Inflammatory macrophage treated with lipopolysaccharide for 4 hours (primary cell): ENCODE measurements at places on chromosomes 5 and 9.

- no peak for DNase-seq
These were observed 932.0 kb downstream of the TLE4 start for GRCh38 chr9:80503671-80504281.

DNA sequence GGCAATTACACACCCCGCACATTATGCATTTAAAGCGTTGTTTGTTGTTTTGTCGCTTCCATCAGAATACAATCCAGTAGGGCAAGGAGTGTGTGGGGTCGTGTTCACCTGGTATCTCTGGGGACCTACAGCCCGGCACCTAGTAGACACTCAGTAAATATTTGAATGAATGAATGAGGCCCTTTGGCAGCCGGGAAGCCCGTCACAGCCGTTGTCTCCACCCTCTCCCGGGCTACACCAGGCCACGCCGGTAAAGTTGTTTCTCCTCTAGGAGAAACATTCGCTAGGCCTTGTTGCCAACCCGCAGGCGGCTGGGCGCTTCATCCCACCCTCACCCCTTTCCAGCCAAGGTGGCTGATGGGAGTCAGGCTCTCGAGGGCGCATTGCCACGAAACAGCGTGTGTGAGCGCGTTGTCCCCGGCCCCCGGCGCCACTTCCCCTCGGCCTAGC, 876 bp upstream of the JAK2 start:
- DNase-seq = no peak

GRCh38 chr5:81778642-81779041, 27.7 kb upstream of the SSBP2 start:
- peak; percentile 37 for DNase-seq

DNA sequence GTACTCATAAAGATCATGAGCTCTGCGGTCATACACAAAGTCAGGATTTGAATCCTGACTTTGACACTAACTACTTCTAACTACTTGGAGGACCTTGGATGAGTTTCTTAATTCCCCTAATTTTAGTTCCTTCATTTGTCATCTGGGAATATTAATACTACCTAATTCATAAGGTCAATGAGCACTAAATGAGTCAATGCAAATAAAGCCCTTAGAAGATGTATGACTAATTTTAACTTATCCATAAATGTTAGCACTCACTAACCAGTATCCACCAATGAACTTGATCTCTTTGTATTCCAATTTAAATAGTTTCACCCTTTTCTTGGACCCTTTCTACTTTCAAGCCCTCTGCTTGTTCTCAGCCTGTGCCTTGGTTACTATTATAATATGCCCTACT, 1106.4 kb downstream of the CDH18 start:
- no peak for DNase-seq

DNA sequence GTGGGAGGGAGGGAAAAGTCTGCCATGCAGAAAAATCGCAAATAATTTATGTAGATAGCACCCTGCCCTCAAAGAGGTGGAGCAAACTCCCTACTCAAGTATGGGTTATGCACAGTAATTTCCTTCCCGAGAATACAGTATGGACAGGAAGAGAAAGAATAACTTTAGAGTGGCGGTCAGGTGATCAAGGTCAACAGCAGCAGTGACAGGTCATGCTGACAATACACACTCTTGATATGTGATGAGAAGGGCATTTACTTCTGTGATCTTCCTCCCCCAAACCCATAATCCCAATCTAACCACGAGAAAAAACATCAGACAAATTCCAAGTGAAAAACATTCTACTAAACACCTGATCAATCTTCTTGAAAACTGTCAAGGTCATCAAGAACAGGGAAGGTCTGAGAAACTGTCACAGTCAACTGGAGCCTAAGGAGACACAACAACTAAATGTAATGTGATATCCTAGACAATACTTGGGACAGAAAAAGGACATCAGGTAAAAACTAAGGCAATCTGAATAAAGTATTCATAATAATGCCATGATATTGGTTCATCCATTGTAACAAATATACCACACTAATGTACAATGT, 11.7 kb downstream of the BICD2 start:
- no peak for DNase-seq

DNA sequence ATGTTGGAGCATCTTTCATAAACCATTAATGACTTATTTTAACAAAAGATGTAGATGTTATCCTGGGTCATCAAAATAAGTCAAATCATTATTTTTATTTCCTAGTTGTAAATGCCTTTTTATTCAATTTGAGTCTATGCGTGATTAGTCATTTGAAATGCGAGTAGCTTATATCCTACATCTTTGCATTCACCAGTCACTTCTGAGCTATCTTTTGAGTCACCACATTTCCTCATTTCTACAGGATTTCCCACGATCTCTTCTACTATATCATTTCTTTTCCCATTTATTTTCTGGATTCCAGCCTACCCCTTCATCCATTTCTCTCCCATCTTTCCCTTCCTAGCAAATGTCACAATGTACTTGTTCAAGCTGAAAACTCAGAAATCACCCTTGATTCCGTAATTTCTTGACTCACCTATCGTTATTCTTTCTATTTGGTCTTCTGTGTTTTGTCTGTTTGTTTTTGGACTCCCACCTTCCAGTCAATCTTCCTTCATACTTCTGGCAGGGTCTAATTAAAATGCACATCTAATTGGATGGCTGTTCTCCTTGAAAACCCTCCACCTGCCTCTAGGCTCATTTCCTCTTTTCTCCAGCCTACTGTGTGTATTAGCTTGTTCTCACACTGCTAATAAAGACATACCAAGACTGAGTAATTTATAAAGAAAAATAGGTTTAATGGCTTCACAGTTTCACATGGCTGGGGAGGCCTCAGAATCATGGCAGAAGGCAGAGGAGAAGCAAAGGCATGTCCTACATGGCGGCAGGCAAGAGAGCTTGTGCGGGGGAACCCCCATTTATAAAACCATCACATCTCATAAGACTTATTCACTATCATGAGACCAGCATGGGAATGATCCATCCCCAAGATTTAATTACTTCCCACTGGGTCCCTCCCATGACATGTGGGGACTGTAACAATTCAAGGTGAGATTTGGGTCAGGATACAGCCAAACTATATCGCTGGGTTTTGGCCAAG, 112.4 kb downstream of the MEF2C start:
- no peak for DNase-seq

DNA sequence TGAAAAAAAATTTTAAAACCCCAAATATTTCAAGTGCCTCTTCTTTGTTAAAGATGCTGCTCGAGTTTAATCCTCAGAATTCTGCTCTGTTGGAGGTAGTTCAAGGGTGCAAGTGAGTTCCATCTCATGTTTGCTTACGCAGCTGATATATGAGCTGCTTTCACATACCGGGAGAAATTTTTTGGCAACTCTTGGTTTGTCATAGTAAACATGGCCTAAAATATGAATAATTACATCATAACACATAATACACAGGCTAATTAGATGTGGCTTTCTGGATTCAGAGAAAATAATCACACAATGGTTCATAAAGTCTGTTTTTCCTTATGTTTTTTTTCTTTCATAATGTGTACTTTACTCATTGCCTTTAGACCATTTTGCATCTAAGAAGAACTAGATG, 1134.1 kb downstream of the PTPRD start:
- no peak for DNase-seq

DNA sequence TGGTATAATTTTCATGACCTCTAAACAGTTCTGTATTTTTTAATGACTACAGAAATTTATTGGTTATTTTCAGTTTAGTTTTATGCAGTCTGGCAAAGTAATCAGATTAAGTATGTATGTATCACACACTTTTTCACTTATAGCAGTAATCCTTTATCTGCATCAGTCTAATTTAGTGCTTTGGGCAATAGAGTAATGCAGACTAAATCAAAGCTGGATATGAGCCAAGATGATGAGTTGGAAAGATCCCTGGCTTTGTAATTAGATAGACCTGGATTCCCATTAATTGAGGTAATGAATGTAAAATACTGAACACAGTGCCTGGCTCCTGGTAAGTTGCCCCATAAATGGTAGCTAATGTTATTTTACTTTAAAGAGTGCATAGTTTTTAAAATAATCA, 215.4 kb upstream of the TLX3 start:
- DNase-seq = no peak

GRCh38 chr5:1314564-1314982, 19.7 kb upstream of the TERT start:
- no peak for DNase-seq

DNA sequence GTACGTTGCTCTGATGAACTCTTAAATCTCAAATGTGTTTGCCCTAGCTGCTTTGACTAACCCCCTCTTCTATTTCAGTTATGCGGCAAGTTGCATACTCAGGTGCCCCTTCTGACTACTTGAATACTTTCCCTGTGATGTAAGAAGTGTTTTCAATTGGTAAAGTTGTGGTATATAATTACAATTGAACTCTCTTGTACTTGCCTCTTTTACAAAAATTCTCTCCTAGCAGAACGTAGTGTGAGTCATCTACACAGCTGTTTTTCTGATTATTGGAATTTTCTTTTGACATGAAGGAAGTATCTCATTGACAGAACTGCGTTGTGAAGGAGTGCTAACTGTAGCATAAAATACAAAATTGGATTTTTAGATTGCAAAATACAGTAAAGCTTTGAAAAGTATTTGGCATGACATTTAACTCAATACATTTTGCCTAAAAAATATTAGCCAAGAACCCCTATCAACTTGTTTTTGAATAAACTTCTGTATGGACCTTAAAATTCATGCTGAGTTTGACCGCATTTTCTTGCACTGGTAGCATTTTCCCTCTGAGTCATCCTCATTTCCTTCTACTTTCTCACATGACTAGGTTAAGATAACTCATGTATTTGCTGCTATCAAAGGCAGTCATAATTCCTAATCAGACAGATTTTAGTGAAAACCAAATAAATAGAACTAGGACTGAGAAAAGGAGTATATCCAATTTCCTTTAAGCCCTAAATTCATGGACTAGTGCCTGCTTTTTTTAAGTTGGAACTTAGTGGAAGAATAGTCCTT, 6.3 kb downstream of the CRHBP start:
- DNase-seq = peak; percentile 71

- DNase-seq = no peak
These were observed 61.3 kb upstream of the HSPA9 start for GRCh38 chr5:138636398-138636944.

- no peak for DNase-seq
These were observed 4.0 kb downstream of the MATR3 start for GRCh38 chr5:139297439-139298133.

- no peak for DNase-seq
These were observed 111.8 kb downstream of the MARCHF3 start for GRCh38 chr5:126918615-126918957.

DNA sequence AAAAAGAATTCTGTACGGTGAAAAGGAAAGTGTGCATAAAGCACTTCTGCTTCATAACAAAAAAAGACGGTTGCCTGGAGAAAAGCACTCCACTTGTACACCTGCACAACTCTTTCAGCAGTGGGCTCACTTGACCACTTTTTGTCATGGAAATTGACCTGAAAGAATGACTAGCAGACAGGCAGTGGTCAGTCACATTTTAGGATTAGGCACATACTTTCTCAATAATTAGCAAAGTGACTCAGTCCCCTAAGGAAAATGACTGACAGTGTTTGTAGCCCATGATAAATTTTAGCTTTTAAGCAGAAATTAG, 169.3 kb downstream of the FANCC start:
- DNase-seq = no peak

GRCh38 chr9:37566716-37567115, 9.5 kb downstream of the FBXO10 start:
- DNase-seq = no peak

DNA sequence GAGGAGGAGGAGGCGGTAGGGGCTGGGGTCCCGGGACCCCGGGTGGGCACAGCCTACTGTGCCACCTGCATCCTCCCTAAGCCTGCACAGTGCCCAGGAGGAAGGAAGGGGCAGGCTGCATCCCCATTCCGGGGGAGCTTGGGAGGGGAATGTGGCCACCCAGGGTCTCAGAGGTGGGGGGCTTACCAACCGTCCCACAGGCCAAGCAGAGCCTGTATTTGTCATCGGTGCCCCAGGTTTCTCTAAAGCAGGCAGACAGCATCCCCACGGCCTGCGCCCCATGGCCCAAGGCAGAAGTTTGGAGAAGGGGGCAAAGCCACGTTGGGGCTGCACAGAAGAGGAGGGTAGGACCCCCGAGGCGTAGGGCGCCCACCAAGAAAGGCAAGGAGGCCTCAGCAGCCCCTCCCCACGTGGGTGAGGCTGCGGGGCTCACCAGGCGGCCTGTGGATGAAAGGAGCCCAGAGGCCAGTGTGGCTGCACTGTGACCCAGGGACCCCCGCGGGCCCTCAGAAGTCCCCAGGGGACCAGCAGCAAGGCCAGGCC, 507 bp upstream of the GPSM1 start:
- no peak for DNase-seq

GRCh38 chr5:66960369-66961137, 236.0 kb downstream of the CD180 start:
- DNase-seq = no peak

DNA sequence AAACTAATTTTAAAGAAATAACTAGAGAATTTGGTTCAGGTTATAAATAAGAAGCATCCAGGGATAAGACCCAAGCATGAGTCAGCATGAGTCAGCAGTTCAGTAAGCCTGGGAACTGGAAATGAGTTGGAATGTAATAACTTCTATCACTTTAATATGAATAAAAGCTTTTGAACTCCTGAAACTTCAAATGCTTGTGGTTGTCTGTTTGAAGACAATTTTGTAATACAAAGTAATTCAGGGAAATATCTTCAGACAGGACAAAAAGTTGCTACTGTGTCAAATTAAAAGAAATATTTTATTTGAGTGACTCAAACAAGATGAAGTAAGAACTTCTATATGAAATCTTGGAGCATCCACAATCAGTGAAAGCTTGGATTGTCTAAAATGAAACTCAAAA, 331.2 kb upstream of the DAB2 start:
- DNase-seq = peak; percentile 11

- DNase-seq = no peak
These were observed 20.6 kb upstream of the SLC9A3 start for GRCh38 chr5:544675-545355.

- DNase-seq = no peak
These were observed 607 bp upstream of the HNRNPAB start for GRCh38 chr5:178203670-178204181.

- peak; percentile 11 for DNase-seq
These were observed 444.7 kb downstream of the HINT1 start for GRCh38 chr5:130720355-130720754.

GRCh38 chr5:101370181-101370580, 467.1 kb upstream of the ST8SIA4 start:
- no peak for DNase-seq

GRCh38 chr9:33795819-33796218, 458 bp downstream of the PRSS3 start:
- no peak for DNase-seq

- no peak for DNase-seq
These were observed 323.3 kb downstream of the DMRT2 start for GRCh38 chr9:1373445-1373844.
